NCI-H1048 (cell line): ENCODE measurements at places on chromosomes 11 and 22.

DNA sequence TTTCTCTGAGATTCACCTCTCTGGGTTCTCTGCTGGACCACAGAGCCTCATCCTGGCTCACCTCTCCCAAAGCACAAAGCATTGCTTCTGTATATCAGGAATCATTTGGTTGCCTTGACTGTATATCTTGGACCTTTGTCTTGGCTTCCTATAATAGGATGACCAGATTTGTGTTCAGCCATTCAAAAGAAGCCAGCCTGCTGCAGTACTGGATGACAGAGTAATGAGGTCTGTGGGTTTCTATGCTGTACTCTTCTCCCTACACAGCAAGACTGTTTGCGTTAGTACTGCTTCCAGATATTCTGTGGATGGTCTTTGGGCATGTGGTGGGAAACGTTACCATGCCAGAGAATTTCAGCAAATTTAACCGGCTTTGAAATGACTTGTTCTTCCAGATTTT lies 39.8 kb downstream of the ARFGAP2 start:
- DNase-seq, result no peak

GRCh38 chr11:132886335-132886734 lies 646.0 kb downstream of the OPCML start:
- no peak for DNase-seq

DNA sequence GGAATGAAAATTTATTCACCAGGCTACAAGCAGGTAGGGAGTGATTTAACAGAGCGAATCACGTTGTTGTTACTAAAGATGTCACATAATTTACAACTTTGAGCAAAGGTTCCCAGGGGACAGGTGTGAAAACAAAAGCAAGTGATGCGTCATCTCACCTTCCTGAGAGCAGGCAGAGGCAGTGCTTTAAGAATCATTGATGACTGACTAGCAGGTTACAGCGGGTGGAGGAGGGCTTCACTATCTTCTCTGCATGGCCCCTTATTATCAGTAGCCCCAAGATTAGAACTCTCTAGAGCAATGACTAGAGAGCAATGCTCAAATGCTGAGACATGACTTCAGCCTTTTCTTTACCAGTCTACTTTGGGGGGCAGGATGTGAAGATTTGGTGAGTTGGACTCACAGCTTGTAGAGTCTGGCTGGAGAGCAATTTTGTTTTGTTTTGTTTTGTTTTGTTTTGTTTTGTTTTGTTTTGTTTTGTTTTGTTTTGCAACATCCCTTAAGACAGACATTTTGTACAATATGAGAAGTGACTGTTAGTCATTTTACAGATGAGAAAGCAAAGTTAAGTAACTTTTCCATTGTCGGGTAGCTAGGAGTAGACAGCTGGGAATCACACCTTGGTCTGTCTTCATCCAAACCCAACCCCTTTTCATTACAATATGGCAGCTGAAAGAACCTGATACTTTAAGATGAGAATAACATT lies 84.8 kb downstream of the SLC1A2 start:
- no peak for DNase-seq

GRCh38 chr22:16959345-16959930 lies 48.6 kb downstream of the GAB4 start:
- DNase-seq, result no peak

- DNase-seq, result no peak
Observed at GRCh38 chr11:130202818-130203689, 43.5 kb downstream of the ST14 start.

DNA sequence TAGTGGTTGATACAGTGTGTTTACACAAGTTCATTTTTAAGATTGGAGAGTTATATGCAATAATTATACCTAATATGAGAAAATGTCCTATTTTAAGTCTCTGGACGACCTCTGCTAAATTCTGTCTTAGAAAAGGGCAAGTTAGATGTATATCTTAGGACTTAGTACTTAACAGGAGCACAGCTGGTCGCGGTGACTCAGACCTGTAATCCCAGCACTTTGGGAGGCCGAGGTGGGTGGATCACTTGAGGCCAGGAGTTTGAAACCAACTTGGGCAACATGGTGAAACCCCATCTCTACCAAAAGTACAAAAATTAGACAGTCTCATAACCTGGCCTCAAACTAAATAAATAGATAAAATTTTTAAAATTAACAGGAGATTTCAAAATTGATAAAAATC lies 27.2 kb downstream of the BSX start:
- DNase-seq, result no peak

- no peak for DNase-seq
Observed at GRCh38 chr11:27381238-27381666, 18.2 kb upstream of the CCDC34 start.
